ENCODE measurements at places on chromosomes 1 and 21.

GRCh38 chr1:230392920-230393521, 33.1 kb downstream of the PGBD5 start:
- DNase-seq: no peak

GRCh38 chr1:226831953-226832352, 38.5 kb upstream of the PSEN2 start:
- no peak for DNase-seq

DNA sequence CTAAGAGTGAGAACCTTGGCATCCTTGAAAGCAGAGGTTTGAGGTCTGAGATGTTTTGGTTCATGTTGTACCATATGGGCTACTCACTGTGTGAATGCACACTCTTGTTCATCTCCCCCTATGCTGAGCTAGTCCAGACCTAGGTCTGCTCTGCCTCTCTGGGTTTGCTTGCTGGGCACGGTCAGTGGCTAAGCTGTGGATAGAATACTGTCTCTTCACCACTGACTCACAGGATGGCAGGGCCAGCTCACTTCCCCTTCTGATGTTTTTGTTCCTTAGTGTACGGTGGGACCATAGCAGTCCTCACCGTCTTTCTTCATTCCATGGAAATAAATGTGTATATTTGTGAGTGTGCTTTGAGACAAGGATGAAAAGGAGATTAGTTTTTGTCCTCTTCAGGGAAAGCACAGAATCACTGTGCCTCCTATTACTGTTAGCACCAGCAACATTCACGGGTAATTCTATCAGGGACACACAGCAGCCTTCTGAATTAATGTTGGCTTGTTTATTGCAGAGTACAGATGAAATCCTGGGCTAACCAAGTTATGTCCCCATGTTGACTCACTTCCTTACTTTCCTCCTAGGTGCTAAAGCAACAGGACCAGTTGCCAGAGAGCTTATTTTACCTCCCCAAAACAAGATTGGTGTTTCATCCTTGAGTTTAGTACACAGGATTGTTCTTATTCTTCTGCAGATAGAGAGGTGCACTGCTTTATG, 56.9 kb upstream of the IVNS1ABP start:
- no peak for DNase-seq

DNA sequence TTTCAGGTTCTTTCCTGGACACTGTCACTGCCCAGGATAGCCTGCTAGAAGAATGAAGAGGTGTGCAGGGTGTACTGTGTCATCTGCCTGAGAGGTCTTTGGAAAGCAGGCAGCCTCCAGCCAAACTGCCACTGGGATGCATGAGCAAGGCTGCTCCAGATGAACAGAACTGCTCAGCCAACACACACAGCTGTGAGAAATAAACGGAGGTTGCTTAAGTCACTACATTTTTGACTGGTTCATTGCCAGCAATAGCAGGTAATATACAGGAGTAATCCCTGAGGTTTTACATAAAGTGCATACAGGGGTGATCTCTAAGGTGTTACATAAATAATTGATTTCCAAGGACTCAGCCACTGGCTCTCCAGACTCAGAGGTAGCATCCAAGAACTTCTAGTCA, 516.9 kb downstream of the BRINP3 start:
- no peak for DNase-seq

- DNase-seq: no peak
Measured at GRCh38 chr21:38072489-38072888, 156.2 kb upstream of the KCNJ6 start.

DNA sequence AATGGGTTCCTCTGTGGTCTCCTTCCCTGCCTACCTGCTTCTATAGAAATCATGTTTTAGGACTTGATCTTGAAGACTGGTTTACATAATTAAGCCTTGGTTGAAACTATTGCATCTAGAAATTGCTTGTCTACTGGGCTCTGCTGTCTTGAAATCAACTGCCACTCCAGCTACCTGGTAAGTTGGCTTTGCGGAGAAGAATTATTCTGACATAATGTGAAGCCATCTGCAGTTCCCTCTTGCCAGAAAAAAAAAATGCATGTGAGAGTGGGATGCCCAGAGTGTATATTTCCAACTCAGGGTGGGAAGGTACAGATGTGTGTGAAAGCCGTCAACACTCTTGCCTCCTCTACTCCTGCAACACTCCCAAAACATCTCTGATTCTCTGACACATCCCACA, 27.2 kb downstream of the C8B start:
- no peak for DNase-seq

DNA sequence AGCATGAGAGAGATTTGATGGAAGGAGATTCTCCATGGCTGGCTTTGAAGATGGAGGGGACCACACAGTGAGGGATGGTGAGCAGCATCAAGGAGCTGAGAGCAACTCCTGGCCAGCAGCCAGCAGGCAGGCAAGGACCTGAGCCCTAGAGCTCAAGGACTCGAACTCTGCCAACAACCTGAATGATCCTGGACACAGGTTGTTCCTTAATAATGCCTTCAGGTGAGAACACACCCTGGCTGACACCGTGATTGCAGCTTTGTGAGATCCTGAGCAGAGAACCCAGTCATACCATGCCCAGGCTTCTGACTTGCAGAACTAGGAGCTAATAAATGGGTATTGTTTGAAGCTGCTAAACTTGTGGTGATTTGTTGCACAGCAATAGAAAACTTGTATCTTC, 183.1 kb downstream of the LMX1A start:
- DNase-seq: no peak

DNA sequence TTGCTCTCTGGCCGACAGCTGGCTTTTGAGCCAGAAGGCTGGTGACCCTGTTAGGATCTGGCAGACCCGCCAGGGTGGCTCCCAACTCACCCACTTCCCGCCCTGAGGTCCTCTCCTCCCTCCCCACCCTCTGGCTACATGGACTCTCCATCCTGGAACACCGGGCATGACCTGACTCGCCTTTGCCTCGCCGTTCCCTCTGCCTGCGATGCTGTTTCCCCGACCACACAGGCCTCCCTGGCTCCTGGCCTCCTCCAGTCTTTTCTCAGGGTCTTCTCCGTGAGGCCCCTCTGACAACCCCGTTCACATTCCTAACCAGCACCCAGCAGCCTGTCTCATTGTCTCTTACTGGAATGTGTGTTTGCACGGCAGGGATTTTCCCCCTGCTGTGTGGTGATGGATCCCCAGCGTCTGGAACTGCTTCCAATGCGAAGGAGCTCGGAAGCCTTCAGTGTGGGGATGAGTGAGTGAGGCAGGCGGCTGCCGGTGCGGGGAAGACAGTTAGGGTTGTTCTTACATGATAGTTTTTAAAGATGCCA, 46.0 kb upstream of the POFUT2 start:
- DNase-seq: no peak

GRCh38 chr1:112956544-112957132, 642 bp upstream of the SLC16A1 start:
- DNase-seq: peak; percentile 61

GRCh38 chr1:34816332-34816731, 23.5 kb downstream of the GJA4 start:
- DNase-seq: no peak

- DNase-seq: no peak
Measured at GRCh38 chr1:225454733-225455132, 26.9 kb upstream of the LBR start.

GRCh38 chr1:29338908-29339575, 102.7 kb downstream of the PTPRU start:
- no peak for DNase-seq

DNA sequence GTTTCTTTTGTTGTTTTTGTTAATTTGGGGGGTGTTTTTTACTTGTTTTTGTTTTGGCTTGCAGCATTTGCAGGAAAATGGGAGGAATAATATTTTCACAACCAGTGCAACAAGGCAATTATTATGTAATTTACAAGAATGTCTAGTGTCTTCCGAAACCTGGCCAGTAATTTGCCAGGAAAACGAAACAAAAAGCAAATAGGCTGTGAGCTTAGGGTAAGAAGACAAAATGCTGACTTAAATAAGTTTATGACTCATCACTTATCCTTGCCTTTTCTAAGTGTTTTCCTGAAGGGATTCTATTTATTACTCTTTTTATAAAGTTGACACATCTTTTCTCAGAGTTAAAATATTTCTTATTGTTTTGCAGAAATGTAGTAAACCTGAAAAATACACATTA, 49.8 kb downstream of the KCNT2 start:
- no peak for DNase-seq

- DNase-seq: no peak
Measured at GRCh38 chr21:44666401-44667320, at the start of gene KRTAP12-2. KRTAP12-2 (minus strand) TSS chr21:44666927; CDS start chr21:44666886, 41 bp downstream.

DNA sequence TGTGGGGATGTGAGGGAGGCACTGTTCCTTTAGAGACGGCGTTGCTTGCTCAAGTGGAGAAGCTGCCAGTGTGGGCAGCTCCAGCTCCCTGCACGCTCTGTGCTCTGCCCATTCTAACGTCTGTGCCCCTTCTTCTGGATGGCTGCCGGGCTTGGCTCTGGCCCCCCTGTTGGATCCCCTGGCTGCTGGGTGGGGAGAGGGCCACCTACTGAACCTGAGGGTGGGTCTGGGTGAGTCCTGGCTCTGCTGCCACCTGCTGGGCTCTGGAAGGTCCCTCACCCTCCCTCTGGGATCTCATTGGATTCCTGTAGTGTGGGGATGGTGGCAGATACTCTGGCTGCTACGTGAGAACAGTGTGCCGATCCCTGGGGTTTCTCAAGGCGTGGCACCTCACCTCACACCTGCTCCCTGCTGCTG, 5.0 kb downstream of the PFKL start:
- peak; percentile 33 for DNase-seq

GRCh38 chr1:42992054-42992571, 33.4 kb upstream of the SLC2A1 start:
- DNase-seq: no peak

DNA sequence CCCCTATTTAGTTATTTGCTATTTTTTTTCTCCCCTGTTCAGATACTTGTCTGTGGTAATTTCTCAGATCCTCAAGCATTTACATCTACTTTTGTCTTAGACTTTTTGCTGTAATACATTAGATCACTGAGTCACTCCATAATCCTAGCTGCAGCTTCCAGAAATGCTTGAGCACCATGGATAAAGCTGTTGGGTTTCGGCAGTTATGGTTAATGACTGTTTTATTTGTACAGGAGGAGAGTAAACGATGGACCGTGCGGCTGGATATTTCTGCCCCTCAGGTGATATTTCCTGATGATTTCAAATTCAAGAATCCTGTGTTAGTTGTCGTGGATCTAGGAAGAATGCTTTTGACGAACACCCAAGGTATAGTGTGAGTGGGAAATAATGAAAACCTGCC, 42.9 kb downstream of the VPS13D start:
- DNase-seq: no peak

DNA sequence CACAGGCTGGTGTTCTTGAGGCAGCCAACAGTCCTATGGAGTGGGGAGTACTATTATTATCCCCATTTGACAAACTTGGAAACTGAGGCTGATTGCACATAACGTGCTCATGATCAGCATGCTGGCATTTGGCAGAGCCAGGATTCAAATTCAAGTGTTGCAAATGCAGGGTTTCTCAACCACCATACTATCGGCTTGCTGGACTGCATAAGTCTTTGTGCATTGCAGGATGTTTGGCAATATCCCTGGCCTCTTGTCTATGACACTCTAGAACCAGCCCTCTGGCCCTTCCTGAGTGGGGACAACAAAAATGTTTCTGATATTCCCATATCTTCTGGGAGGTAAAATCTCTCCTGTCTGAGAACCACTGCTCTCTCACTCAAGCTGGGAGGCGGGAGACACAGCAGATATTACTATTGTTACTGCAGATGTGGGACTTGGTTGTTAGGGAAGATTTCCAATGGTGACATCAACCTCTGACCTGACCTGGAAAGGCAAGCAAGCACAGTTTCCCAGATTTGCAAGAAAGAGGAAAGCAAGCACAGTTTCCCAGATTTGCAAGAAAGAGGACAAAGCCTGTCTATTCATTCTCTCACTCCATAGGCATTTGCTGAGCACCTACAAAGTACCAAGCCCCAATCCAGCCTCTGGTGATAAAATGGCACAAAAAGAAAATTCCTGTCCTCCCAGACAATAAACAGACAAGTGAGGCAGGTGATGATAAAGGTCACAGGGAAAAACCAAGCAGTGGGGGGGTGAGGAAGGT, 1.0 kb upstream of the AADACL3 start:
- DNase-seq: no peak

- no peak for DNase-seq
Measured at GRCh38 chr1:213925531-213926182, 62.1 kb upstream of the PROX1 start.

DNA sequence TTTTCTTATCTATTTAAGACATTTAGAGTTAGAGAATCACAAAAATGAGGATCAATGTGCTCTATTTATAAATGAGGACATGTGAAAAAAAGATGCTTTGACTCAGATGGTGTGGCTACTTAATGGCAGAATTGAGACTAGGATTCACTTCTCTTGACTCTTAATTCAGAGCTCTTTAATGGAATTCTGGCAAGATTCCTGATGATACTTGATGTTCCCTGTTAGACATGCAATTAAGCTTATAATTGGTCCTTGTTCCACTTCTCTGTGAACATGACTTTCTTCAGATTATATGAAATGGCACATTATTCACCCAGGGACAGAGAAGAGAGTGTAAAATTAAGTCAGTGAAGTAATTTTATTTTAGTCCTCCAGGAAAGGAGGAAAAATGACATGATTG, 165.3 kb downstream of the LRRC7 start:
- DNase-seq: no peak

- DNase-seq: no peak
Measured at GRCh38 chr1:229280037-229280828, 9.3 kb downstream of the RAB4A start.

- no peak for DNase-seq
Measured at GRCh38 chr1:222047366-222047765, 305.5 kb upstream of the DUSP10 start.

- no peak for DNase-seq
Measured at GRCh38 chr1:54304518-54304917, 101.7 kb downstream of the SSBP3 start.

DNA sequence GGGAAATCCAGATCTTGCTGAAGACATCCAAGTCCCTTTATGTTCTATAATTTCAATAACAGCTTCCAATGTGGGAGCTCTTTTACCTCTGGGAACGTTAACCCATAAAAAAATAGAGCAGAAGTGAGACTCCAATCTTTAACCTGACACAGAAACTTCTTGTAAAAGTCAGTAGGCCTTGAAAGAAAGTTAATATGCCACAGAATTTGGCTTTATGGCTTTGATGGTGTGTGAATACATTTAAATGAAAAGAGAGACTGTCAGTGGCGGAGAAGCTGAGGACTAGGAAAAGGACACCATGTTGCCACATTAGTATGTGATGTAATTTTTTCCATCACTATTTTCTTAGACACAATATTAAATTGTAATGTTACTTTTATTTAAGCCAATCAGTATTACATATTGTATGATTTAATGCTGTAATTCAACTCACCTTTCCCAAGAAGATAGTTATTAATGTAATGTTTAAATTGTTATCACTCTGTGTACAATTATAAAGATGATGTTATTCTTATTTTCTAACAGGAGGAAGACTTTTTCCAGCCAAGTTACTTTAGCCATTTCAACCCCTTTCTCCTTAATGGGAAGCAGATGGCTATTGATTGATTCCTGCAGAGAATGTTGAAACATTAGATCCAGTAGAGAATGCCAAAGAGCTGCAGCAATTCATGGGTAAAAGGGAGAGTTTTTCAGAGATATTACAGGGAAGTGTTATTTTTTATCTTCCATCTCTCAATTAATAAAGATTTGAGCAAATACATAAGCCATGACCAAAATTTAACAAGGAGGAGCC, 17.5 kb upstream of the CLDN8 start:
- no peak for DNase-seq

- peak; percentile 27 for DNase-seq
Measured at GRCh38 chr1:1564268-1564667, 10.4 kb downstream of the SSU72 start.

GRCh38 chr1:160404094-160404493, 3.7 kb downstream of the VANGL2 start:
- no peak for DNase-seq
